ENCODE measurements at places on chromosomes 13 and 19.

GRCh38 chr19:1672038-1672768, 19.8 kb upstream of the TCF3 start:
- DNase-seq: no peak

GRCh38 chr19:32928806-32929205, 43.0 kb downstream of the CEP89 start:
- DNase-seq: no peak

- DNase-seq: no peak
Measured at GRCh38 chr19:45119582-45119981, 26.6 kb downstream of the PPP1R37 start.

DNA sequence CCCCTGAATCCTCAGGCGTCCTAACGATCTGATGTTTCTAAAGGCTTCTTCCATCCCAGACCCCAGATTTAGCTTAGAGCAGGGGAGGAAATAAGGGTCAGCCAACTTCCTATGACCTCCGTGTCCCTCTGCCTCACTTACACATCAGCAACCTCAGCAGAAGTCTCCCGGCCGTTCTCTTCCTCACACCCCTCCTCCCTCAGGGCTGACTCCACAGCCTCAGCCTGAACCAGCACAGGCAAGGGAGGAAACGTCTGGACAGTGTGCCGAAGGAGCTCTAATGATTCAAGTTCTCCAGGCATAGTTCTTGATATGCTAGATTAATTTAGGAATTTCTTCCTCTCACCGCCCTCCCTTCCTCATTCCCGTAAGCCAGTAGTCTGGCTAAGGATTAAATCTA, 121.4 kb downstream of the NUFIP1 start:
- no peak for DNase-seq

DNA sequence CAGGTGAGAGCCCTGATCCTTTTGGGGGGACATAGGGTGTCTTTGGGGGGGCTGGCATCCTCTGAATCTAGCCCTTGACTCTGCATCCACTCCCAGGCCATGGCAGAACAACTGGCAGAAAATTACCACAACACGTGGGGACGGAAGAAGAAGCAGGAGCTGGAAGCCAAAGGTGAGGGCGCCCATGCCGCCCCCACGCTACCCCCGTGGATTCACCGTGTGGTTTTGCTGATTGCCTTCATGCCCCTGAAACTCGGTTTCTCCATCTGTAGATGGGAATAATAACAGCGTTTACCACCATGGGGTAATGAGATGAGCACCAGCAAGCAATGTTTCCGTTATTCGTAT, 72.9 kb downstream of the RYR1 start:
- DNase-seq: no peak

Data from HS-5 (cell line).